ENCODE measurements at places on chromosomes 7 and 10. TPM values are rescaled to one million over a fixed set of nuclear protein-coding genes. Genes with fewer than 3 reads are reported as not detected.

Gene NEURL1
- 1.8 TPM for total RNA-seq

Gene ADRA2A
- 0.07 TPM for total RNA-seq

Gene SPAM1
- not detected for total RNA-seq

Gene PRR15
- total RNA-seq: 0.41 TPM

Gene PON3
- not detected for total RNA-seq

GRCh38 chr7:98225913-98226614 lies 14.8 kb downstream of the BHLHA15 start:
- no peak overlapping the region for H3K4me3 ChIP-seq
- peak overlapping the region; percentile 20 for H3K27ac ChIP-seq
- no peaks in the 10 kb centered on the region for H3K27me3 ChIP-seq
- DNase-seq: no peak

DNA sequence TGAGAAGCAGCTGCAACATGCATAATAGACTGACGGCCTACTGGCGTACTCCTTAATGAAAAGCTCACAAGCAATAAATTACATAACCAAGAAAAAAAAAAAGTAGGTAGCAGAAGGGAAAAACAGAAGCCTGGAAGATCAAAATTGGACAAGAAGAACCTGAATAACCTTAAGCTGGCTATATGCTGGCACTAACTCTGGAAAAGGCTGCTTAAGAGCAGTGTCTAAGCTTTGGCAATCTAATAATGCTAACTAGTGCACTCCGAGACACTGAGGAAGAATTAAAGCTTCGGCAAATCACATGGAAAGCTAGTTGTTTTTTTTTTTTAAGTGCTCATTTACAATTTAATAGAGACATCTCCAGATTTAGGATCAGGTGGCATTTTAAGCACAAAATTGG lies 441.9 kb downstream of the PARD3 start:
- DNase-seq: no peak
- H3K4me3 ChIP-seq: no peak overlapping the region
- peaks cover 29% of the 10 kb centered on the region for H3K36me3 ChIP-seq
- no peaks in the 10 kb centered on the region for H3K27me3 ChIP-seq
- H3K4me1 ChIP-seq: peaks cover 28% of the 10 kb centered on the region

- no peaks in the 10 kb centered on the region for H3K27me3 ChIP-seq
- no peak for DNase-seq
- no peak overlapping the region for H3K4me3 ChIP-seq
- no peak overlapping the region for H3K27ac ChIP-seq
- H3K36me3 ChIP-seq: no peaks in the 10 kb centered on the region
Measured at GRCh38 chr7:116582164-116582732, 57.4 kb downstream of the CAV1 start.

DNA sequence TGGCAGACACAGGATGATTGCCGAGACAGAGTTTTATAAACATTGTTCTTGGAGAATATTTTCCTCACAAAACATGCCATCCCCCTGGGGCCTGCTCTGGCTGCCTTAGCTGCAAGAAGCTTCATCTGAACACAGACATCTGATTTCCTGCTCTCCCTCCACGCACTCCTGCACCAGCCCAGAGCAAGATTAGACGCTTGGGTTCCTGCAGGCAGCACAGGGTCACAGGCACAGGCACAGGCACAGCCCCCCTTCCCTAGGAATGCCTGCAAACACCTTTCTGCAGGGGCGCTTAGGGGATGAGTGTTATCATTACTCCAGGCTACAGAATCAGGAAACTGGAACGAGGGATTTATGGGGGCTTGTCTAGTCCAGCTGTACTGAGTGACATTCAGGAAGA lies 450.3 kb downstream of the GRID1 start:
- H3K4me1 ChIP-seq: peaks cover 3% of the 10 kb centered on the region
- peak overlapping the region; percentile 65 for H3K27ac ChIP-seq
- no peaks in the 10 kb centered on the region for H3K27me3 ChIP-seq
- DNase-seq: no peak
- H3K4me3 ChIP-seq: no peak overlapping the region

Data from neural crest cell (in vitro differentiated cells).